Nasal cavity respiratory epithelium epithelial cell of viscerocranial mucosa (primary cell): ENCODE measurements at places on chromosomes 6 and 20. TPM values are rescaled to one million over a fixed set of nuclear protein-coding genes. Genes with fewer than 3 reads are reported as not detected.

Gene STMND1
- total RNA-seq: not detected in 2 replicates

Gene NR2E1
- total RNA-seq: under 0.01 and 0.85 TPM in 2 replicates

Gene PNLDC1
- 0.07 TPM in 1 of 2 replicates, not detected in the other for total RNA-seq

Gene LINC00237
- not detected in 2 replicates for total RNA-seq

Gene NOX3
- not detected in 2 replicates for total RNA-seq

Gene COL19A1
- total RNA-seq: under 0.01 TPM in 1 of 2 replicates, not detected in the other

Gene TNFRSF6B
- total RNA-seq: 5.5 and 26.8 TPM in 2 replicates

Gene KCTD20
- 33.8 and 37.4 TPM in 2 replicates for total RNA-seq

Gene POPDC3
- 10.9 and 14.0 TPM in 2 replicates for total RNA-seq

Gene SDCBP2
- 23.1 and 65.3 TPM in 2 replicates for total RNA-seq

Gene SIRPB2
- under 0.01 and 0.21 TPM in 2 replicates for total RNA-seq

Gene OR2H2
- not detected in 2 replicates for total RNA-seq

Gene VAPB
- 13.7 and 44.9 TPM in 2 replicates for total RNA-seq

Gene ULBP1
- total RNA-seq: 2.7 and 9.6 TPM in 2 replicates

Gene SLC22A16
- not detected in 2 replicates for total RNA-seq

Gene HLA-DOB
- 1.0 and 1.1 TPM in 2 replicates for total RNA-seq

Gene PAQR8
- total RNA-seq: 1.0 and 1.5 TPM in 2 replicates

Gene SNAI1
- total RNA-seq: 0.07 TPM in 1 of 2 replicates, not detected in the other

Gene DOK5
- total RNA-seq: not detected in 2 replicates

Gene DPM1
- 62.7 and 97.7 TPM in 2 replicates for total RNA-seq

Gene FERMT1
- 53.0 and 80.4 TPM in 2 replicates for total RNA-seq

Gene FOXS1
- not detected in 2 replicates for total RNA-seq

Gene PTCRA
- not detected in 2 replicates for total RNA-seq

Gene SSTR4
- total RNA-seq: not detected in 2 replicates

Gene OARD1
- 16.4 and 23.2 TPM in 2 replicates for total RNA-seq

Gene HMGCLL1
- 0.07 TPM in 1 of 2 replicates, not detected in the other for total RNA-seq

Gene GINS1
- 2.2 and 2.4 TPM in 2 replicates for total RNA-seq

Gene SPTLC3
- total RNA-seq: 4.1 and 7.3 TPM in 2 replicates

Gene TNFRSF21
- 40.7 and 138 TPM in 2 replicates for total RNA-seq

Gene SLC22A2
- not detected in 2 replicates for total RNA-seq

Gene BEND6
- 2.1 and 3.5 TPM in 2 replicates for total RNA-seq

Gene PSORS1C2
- not detected in 2 replicates for total RNA-seq
